ENCODE measurements at places on chromosomes 13 and 19.
A peak's percentile ranks its signal among the peaks of the same experiment; 100 is the strongest.

- no peak for DNase-seq
Measured at GRCh38 chr13:60448907-60449510, 52.0 kb downstream of the TDRD3 start.

DNA sequence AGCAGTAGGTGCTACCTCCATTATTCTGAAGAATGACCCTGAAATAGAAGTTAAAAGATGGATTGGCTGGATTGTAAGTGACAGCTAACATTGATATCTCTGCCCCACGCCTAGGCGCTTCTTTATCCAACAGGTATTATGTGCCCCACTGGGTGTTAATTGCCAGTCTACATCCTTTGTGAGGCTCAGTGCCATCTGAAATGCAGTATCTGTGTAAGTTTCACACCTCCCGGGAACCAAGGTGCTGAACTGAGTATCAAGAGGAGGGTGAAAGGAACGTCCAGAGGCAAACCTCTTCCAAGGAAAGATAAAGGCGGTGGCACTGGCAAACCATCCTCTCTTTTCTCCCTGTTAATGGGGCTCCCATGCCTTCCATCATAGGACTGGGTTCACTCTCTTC, 181.1 kb upstream of the UBL3 start:
- DNase-seq: no peak

- DNase-seq: no peak
Measured at GRCh38 chr13:44817131-44817671, 172.1 kb downstream of the NUFIP1 start.

GRCh38 chr13:81017513-81018152, 676.7 kb upstream of the SPRY2 start:
- no peak for DNase-seq

- DNase-seq: no peak
Measured at GRCh38 chr19:33520844-33521479, 629 bp downstream of the PEPD start.

GRCh38 chr13:46296921-46297320, 85.2 kb downstream of the LRRC63 start:
- DNase-seq: no peak

GRCh38 chr13:90715485-90715884, 632.0 kb upstream of the MIR17HG start:
- DNase-seq: no peak

DNA sequence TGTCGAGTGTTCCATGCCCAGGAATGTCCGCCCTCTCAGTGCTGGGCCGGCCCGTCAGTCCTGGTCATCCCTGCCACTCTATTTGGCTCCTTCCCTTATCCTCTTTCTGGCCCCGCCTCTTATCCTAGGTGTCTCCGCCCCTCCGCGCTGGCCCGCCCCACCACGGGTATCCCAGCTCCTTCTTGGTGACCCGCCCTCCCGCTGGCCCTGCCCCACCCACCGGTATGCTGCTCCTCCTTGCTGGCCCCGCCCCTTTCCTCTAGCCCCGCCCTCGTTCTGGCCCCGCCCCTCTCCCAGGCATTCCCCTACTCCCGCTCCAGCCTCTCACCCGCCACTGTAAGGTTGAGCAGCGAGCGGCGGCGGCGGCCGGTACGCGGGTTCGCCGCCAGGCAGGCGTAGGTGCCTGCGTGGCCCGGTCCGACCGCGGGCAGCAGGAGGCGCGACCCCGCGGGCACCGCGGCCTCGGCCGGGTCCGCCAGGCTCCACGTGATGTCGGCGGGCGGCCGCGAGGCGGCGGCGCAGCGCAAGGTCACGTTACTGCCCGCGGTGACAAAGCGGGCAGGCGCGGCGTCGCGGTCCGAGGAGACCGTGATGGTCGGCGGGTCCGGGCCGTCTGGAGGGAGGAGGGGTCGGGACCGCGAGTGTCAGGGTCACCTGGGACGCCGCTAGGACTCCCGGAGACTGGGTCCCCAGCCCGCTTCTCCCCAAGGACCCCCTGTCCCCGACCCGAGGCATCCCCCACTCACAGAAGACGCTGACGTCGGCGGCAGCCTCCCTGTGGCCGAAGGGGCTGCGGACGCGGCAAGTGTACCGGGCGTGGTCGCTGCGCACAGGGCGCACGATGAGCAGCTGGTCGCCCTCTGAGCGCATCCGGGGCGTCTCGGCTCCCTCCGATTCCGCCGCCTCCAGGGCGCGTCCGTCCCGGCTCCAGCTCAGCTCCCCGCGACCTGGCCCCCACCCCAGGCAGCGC, 2.0 kb downstream of the VSIG10L start:
- DNase-seq: peak; percentile 62

GRCh38 chr19:49342291-49342721, 7.1 kb downstream of the CD37 start:
- DNase-seq: no peak

GRCh38 chr13:66312312-66313087, 917.6 kb downstream of the PCDH9 start:
- no peak for DNase-seq

- DNase-seq: no peak
Measured at GRCh38 chr19:3041327-3041726, 12.2 kb upstream of the TLE2 start.

GRCh38 chr19:48999481-49000325, 6.0 kb downstream of the RUVBL2 start:
- DNase-seq: peak; percentile 75

- DNase-seq: peak; percentile 42
Measured at GRCh38 chr13:41311406-41312175, 524 bp downstream of the NAA16 start.

DNA sequence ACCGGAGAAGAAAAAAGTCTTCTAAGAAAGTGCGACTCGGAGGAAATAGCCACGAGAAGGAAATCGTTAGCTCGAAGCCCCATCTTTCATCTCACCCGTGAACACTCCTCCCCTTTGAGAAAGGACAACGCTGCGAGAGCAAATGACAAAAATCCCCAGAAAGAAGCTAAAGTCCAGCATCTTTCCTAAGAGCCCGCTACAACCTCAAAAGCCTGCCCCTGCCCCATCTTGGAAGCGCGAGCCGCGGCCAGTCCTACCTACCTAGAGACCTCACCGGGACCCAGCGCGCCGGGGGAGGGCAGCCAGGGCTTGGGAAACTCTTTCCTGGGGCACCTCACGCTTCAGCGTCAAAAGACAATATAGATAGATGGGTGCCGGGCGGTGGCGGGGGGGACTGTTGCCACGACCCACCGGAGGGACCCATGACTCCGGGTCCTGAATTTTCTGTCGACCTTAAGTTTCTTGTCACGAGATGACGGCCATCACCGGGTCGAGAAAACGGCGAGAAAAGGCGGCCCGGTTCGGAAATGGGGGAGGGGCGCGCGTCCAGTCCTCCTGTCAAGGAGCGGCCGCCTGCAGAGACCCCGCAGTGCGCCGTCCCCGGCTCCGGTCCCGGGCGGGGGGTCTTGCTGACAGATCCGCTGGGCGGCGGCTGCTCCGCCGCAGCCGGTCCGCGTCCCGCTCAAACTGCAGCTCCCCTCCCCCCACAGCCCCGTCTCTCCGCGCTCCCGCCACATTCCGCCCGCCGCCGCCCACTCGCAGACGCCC, 65.9 kb downstream of the KCNRG start:
- DNase-seq: peak; percentile 30

- DNase-seq: no peak
Measured at GRCh38 chr13:99414048-99414995, 87.0 kb upstream of the TM9SF2 start.

DNA sequence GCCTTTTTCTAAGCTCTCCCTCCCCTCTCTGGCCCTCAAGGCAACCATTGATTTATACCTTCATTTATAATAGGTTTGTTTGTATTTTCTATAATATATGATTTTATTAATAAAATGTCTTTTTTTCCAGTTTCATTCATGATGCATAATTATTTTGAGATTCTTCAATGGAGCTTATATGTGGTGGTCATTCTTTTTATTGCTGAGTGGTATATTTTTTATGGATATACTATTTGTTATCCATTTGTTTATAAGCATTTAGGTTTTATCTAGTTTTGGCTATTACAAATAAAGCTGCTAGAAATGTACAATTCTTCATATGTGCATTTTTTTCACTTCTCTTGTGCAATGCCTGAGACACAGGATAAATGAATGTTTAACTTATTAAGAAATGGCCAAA, 10.8 kb downstream of the ZNF211 start:
- DNase-seq: no peak

GRCh38 chr13:69796256-69796655, 311.4 kb upstream of the ATXN8OS start:
- DNase-seq: no peak

GRCh38 chr19:35414442-35414841, 33.6 kb upstream of the FFAR2 start:
- DNase-seq: no peak

DNA sequence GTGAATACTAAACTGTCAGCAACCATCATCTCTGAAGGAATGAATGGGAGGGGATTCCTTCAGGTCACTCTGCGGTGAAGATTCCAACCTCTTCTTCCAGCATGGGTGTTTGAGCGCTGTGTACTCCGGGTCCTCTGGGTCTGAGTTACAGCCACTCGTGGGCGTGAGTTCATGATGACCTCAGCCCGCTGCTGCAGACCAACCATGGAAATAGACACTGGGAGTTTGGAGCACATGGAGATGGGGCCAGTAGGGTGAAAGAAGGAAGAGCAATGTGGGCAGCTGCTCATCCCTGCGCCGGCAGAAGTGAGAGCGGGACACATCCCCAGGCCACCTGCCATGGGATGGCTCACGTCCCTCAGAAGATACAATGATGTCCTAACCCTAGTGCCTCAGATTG, 16.8 kb upstream of the RAB20 start:
- DNase-seq: no peak

DNA sequence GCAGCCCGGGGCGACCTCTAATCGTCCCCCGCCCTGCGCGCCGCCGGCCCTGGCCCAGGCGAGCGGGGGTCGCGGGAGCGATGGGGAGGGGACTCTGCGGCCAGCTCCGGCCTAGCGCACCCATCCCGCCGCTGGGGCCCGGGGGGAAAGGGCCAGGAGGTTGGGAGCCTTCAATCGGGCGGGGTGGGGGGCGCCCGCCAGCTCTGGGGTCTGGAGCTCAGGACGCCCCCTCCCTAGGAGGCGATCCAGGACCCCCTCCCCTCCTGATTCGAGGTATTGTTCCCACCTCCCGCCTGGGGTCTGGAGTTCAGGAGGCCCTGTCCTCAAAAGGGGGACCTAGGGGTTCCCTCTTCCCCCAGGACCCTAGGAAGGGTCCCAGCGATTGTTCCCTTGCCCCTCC, 430 bp downstream of the ZNF358 start:
- no peak for DNase-seq

DNA sequence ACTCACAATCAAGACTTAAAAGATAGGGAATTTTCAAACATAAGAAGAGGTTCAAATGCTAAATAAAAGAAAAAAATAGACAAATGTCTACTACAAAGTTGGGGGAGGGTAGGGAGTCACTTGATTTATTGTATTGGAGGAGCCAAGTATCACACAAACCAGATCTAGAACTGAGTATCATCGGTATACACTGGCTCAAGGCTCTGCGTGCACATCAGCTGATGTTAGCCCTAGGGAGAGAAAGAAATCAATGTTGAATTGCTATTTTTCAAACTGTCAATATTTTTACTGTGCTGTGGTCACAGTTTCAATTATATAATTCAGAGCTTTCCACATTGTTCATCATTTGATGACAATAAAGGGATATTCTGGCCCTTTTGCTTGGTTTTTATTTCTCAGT, 54.9 kb upstream of the RXFP2 start:
- no peak for DNase-seq

DNA sequence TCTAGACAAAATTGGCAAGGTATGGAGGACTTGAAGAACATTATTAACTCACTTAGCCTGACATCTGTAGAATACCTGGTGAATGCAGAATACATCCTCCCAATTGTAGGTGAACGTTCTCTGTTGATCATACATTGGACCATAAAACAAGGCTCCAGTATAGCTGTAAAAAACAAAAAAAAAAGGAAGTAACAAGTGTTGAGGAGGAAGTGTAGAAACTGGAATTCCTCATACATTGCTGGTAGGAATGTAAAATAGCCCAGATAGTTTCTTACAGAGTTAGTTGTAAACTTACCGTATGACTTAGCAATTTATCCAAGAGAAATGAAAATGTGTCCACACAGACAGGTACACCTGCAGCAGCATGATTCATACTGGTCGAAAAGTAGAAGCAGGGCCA, 44.8 kb downstream of the TSSK6 start:
- DNase-seq: no peak

DNA sequence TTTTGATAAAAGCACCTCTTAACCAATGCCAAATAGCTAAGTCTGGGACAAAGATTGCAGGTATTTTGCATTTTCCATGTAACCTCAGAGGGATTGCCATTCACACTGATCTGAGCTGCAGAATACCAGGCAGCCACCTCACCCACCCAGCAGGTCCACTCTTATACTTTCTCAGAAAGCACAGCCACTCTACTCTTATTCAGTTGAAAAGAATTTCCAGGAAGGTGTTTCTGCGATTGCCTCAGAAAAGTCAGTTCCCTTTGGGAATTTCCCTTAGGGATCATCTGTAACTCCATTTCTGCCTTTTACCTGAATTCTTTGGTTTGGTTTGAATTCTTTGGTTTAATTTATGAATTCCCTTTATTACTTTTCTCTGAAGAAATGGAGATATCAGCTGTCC, 904 bp upstream of the ALOX5AP start:
- DNase-seq: no peak

DNA sequence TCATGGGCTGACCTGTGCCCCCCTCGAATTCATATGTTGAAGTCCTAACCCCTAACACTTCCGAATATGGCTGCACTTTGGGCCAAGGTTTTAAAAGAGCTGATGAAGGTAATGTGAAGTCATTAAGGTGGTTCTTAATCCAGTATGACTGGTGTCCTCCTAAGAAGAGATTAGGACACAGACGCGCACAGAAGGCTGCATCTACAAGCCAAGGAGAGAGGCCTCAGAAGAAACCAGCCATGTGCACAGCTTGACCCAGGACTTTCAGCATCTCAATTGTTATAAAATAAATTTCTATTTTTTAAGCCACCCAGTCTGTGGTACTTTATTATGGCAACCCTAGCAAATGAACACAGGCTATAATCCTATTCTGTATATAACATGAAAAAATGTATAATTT, 99.9 kb downstream of the DOCK9 start:
- no peak for DNase-seq

DNA sequence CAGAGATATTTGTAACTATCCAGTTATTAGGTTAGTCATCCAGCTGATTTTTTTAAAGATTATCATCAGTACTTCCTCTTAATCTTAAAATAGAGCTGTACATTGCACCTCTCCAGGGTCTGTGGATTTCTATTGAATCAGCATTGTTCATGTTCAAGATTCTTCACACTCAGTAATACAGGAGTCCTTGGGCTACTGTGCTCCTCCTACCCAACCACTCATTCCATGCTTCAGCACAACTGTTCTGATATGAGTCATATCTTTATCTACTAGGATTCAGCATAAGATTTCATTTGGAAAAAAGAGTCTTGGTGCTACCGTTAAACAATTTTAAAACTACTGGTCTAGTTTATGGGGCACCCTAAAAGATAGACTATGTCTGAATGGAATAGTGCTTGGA, 357.8 kb downstream of the DCT start:
- DNase-seq: no peak

DNA sequence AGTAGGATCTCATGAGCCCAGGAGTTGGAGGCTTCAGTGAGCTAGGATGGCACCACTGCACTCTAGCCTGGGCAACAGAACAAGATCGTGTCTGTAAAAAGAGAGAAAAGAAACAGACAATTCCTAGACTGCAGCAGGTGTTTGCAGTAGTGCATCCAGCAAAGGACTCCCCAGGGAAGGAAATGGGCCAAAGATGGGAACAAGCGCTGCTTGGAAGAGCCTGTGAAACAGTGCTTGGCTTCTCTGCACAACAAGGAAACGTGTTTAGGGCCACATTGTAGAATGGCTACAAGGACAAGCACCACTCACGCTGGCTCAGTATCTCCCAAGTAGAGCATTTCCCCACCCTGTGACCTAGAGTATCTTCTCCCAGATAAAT, 35.5 kb upstream of the LDLR start:
- no peak for DNase-seq

- DNase-seq: no peak
Measured at GRCh38 chr19:16898361-16899015, 9.7 kb downstream of the F2RL3 start.

All from hematopoietic multipotent progenitor cell (in vitro differentiated cells).